D721Med (cell line): ENCODE measurements at places on chromosomes 5 and 9.

GRCh38 chr5:102826629-102827028 is 71.5 kb downstream of the PAM start:
- no peak for DNase-seq

DNA sequence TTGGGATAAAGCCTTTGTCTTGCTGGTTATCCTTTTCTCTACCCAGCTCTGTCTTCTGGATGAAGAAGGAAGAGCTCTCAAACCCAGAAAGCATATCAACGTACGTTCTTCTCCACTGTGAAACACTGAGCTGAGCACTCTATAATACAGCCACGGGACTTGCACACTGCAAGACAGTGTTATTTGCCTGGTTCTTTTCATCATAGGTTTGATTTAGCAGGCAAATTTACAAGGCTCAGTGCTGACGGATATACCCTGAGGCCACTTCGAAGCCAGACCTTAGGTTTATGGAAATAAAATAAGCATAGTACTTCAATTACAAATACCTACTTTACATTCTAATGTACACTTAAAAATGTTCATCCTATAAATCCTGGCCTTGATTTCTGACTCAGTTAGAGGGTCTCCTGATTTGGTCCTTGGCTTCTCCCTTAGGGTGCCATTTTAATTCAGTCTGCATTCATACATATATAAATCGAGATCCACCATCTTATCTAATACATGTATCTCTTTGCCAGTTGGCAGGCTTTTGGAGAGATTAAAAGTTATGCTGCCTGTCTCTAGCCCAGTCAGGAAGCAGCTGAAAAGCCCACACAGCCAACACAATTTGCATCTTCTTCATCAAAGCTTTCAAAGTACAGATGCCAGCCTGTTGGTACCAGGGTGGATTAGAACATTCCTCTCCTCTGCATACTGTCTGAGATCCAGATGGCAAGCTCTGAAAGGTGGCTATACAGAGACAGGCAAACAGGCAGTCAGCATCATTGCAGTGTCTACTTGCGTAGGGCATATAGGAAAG is 194.4 kb downstream of the DEPDC1B start:
- DNase-seq, result no peak

GRCh38 chr5:67652201-67652600 is 455.6 kb upstream of the CD180 start:
- DNase-seq, result no peak

DNA sequence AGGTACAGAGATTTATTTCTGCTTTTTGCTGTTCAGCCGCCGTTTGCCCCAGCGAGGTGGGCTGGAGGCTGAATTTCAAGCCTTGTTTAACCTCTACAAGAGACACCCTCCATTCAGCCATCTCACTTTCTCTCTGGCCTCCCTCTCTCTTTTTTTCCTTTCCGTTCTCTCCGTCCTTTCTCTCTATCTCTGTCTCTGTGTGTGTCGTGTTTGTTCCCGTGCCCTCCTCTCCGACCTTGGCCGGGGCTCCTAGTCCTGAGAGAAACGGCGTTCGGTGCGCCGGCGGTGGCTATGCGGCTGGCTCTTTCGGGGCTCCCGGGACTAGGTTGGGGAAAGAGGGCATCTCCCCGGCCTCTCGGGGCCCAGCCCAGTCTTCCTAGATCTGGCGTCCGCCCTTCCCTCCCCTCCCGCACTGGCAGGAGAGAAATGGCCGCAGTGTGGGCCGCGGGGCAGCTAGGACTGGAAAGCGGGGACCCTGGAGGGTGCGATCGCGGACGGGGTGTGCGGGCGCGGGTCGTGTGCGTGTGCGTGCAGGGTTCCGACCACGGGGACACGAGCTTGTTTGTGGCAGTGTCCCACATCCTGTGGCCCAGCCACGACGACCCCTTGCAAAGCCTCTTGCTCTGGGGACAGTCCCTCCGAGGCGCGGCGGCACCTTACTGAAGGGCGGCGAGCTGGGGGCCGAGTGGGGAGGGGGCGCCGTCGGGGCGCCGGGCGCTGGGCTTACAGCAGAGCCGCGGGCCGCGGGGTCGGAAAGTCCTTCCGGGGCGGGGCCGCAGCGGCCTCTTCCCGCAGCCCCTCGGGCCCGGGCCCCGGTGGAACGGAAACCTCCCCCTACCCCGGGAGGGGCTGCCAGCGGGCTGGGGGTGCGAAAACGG is 5.7 kb downstream of the LHX2 start:
- DNase-seq, result no peak

GRCh38 chr9:76868897-76869296 is 37.0 kb downstream of the PRUNE2 start:
- DNase-seq, result no peak

GRCh38 chr9:113879911-113880310 is 3.8 kb downstream of the ZNF618 start:
- no peak for DNase-seq

GRCh38 chr9:69319324-69320025 is 5.5 kb upstream of the ENTREP1 start:
- DNase-seq, result no peak

- DNase-seq, result no peak
These were observed 384.2 kb downstream of the DTWD2 start for GRCh38 chr5:118604106-118604505.

DNA sequence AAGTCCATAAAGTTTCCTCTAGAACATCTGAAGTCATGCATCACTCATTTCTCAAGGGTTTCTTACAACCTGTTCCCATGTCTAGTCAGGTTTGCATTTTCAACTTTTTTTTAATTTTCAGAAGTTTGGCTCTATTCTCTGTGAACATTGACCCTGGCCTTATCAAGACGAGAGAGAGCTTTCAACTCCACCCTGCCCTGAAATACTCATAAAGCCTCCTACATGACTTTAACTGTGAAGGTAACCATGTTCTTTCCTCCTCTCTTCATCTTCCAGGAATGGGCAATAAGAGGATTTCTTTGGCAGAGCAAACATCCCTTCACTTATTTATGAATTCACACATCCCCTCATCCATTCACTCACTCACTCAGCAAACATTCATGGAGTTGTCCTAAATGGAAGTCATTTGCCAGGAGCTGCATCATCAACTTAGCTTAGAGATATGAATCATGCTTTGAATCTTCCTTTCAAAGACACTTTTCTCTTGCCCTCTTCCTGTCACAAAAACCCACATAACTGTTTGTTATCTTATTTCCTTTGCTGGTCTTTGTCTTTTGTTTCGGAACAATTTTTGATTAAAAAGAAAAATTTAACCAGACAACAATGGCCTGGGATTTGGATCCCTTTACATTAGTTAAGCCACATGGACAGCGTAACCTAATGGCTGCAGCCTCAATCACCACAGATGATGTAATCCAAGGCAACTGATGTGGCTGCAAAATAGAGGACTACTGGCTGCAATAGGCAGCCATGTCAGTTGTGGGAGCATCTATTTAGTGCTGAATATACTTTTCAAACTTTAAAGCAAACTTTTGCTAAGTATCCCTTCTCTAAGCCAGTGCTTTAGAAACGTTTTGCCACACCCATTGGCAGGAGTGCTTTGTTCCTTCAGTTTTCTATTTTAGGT is 43.0 kb upstream of the GNAQ start:
- DNase-seq, result no peak

DNA sequence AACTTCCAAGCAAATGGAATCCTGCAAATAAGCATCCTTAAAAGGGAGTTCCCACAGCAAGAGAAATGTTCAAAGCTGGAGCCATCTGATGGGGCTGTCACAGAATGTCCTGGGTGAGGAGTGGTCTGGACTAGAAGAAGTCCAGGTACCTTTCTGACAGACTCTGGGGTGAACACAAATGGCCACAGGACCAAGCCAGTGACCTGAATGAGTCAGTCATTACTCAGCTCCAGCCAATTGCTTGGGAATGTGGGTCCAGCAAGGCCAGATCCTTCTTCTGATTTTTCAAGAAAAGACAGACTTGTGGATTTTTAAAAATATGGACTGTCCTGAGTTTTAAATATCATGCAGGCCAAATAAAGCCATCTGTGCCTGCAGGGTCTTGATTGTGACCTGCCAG is 30.1 kb downstream of the GALNT10 start:
- no peak for DNase-seq

DNA sequence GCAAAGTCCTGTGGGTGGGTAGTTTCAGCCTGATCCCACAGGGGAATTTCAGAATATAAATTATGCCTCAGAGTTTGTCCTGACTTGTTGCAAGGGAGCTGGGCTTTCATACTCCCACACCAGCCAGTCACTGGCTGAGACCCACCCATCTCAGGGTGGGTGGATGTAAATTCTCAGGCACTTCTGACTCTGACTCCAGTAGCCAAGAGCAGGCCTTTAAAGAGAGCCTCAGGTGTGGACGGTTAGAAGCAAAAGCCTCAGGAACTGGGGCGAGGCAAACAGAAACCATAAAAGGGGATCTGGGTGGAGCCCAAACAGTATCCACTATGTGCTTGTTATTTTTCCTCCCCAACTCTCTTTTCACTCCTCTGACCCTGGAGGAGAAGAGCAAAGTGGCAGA is 28.6 kb upstream of the FBXW11 start:
- DNase-seq, result no peak

GRCh38 chr5:154701181-154701580 is 54.0 kb upstream of the LARP1 start:
- DNase-seq, result no peak

DNA sequence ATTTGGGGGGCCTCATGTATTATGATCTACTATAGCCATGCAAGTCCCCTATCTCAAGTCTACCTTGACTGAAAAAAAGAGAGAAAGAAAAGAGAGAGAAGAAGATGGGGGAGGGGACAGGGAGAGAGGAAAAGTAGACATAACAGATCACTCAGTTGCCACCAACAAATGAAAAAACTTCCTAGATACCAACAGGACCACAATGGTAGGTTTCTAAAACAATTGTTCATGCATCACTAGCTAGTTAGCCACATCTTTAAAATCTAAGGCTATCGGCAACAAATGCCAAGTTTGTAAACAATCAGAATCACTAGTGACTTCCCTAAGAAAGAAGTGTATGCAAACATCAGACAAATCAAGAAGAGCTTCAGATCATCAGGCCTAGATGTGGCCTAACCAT is 328.2 kb downstream of the BNC2 start:
- no peak for DNase-seq

DNA sequence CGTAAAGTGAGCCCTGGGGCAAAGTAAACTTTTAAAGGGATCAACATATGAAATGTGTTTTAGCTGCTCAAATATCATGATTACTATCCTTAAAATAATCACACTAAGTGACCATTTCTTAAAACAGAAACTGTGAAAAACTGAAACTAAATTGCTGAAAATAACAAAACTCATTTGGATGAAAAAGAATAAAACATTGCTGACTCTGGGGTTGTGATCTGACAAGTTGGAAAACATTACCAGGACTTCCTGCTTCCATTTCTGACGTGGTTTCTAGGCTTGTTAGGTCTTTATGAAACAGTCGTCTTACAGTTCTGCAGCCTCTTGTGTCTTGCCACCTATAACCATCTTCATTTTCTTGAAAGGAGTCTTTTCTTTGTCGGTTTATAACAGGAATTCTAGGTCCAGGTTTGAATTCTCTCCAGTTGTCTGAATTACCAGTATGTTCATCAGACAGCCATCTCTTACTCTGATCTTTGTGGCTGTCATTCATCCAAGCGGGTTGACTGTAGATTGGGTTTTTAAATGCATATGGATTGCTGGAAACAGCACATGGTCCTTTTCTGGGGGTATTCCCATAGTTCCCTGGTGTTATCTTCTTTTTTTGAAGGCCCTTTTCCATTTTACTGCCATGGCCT is 1.7 kb downstream of the TUT7 start:
- no peak for DNase-seq

GRCh38 chr5:147708708-147709107 is 73.8 kb downstream of the JAKMIP2 start:
- no peak for DNase-seq

GRCh38 chr5:177372910-177373309 is 11.3 kb upstream of the SLC34A1 start:
- DNase-seq, result no peak

- DNase-seq, result no peak
These were observed 15.4 kb downstream of the CEMIP2 start for GRCh38 chr9:71752928-71753327.

GRCh38 chr9:3359048-3359692 is 166.6 kb downstream of the RFX3 start:
- DNase-seq, result no peak

DNA sequence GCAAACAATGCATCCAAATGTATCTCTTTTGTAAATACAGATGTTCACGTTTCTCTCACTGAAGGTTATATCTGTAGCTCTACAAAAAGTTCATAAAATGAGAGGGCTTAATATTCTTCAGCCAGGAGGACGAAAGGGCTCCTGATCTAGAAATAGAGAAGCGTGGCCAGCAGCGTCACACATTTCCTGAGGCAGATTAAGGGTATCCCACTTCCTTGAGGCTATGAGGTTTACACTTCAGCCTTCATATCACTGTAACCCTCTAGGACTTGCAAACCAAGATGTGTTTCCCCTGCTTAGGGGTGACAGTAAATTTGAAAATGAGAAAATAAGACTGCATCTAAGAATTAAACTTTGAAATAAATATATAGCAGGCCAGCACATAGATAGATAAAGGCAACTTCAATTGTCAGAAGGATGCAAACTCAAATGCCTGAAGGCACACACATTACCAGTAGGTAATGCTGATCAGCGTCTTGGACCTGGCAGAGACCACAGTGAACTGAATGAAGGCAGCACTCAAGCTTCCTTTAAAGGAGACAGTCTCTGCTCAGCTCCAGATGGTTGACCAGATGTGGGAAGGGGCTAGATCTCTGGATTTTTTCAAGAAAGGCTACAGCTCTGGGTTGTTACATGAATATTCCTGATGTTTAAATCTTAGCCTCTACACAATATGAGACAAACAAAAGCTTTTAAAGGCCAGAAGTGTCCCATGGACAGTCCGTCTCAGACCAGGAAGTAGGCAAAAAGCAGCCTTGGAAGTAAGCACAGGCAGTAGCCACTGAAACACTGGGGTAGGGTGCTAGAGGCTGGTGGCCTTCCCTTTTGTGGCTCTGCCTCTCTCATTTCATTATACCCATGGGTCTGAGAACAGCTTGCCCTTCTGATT is 197.7 kb downstream of the MCTP1 start:
- no peak for DNase-seq

GRCh38 chr9:5976674-5977397 is 38.6 kb downstream of the RANBP6 start:
- DNase-seq, result no peak

- DNase-seq, result no peak
These were observed 91.1 kb downstream of the ZNF608 start for GRCh38 chr5:124655251-124655917.

- DNase-seq, result no peak
These were observed 28.8 kb upstream of the PCDHB1 start for GRCh38 chr5:141022384-141022783.

DNA sequence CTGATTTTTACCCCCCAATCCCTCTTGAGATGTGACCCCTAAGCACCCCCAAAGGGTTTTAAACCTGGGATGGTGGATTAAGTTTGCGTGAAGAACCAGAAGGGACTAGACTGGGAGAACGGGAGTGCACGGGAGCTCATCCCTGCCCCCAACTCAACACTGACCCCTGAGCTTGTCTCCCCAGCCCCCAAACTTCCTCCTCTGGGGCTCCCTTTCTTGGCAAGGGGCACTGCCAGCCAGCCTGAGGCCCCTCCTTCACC is 5.0 kb upstream of the SET start:
- no peak for DNase-seq

DNA sequence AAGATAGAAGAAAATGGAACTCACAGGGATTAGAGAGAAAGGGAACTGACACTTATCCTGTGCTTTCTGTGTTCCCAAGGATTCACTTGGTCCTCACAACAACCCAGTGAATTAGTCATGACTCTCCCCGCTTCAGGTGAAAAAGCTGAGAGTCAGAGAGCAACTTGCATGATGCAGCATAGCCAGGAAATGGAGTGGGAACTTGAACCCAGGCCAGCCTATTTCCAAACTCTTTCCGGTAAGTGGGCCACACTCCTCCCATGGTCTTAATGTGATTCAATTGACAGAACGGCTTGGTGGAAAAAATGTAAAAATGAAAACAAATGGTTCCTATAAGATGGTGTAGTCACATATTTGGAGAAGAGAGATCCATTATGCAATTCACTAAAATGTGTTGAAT is 45.9 kb upstream of the CEMIP2 start:
- DNase-seq, result no peak
